ENCODE measurements at places on chromosomes 16 and 17. TPM values are rescaled to one million over a fixed set of nuclear protein-coding genes. Genes with fewer than 3 reads are reported as not detected.

DNA sequence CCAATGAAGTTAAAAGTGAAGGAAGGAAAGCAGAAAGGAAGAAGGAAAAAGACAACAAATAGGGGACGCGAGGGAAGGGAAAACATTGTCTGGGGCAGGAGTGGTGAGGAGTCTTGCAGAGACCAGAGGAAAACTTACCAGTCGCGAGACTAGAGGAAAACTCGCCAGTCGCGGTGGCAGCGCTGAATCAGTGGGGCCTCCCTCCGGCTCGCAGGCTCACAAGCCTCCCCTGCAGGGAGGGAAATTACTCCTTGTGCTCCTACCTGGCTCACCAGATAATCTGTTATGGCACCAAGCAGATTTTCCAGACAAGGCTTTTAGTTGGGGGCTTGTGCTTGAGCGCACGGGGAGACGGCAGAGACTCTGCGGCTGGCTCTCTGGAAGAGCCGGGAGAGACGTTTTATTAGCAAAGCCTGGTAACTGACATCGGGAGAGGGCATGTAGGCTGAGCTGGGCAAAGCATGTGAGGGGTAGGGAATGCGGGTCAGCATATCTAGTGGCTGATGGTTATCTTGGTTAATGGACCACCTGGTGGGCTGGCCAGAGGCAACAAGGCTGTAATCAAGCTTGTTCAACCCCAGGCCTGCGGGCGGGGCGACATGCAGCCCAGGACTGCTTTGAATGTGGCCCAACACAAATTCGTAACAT lies 37.1 kb downstream of the LCMT1 start:
- DNase-seq: no peak

DNA sequence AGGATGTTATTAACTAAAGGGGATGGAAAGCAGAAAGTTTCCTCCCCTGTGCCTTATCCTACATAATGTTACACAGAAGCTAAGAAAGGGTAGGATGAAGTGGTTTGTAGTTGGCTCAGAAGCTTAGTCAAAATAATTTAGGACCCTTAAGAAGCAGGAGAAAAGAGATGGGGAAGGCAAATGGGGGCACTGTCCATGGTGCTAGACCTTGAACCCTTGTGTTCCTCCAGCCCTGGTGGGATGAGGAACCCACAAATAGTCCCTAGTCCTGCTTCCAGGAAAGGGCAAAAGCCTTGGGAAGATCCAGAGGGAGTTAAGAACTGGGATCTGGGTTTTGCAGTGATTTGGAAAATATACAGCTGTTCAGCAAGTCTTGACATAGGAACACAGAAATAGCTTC lies 54.5 kb downstream of the SLC5A11 start:
- DNase-seq: no peak

DNA sequence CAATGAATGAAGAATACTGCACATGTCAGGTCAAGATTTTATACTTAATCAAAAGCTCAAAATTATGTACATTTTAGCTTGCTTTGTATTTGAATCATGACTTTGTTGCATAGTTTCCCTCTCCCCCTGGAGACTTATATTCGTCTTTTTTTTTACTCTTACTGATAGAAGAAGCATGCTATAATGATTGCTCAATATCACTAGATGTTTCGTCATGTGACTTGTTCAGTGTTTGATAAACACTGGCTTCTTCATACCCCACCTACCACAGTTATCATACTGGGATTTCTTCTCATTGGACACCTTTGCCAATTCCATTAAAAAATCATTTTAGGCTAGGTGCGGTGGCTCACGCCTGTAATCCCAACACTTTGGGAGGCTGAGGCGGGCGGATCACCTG lies 148.7 kb downstream of the FTO start:
- no peak for DNase-seq

DNA sequence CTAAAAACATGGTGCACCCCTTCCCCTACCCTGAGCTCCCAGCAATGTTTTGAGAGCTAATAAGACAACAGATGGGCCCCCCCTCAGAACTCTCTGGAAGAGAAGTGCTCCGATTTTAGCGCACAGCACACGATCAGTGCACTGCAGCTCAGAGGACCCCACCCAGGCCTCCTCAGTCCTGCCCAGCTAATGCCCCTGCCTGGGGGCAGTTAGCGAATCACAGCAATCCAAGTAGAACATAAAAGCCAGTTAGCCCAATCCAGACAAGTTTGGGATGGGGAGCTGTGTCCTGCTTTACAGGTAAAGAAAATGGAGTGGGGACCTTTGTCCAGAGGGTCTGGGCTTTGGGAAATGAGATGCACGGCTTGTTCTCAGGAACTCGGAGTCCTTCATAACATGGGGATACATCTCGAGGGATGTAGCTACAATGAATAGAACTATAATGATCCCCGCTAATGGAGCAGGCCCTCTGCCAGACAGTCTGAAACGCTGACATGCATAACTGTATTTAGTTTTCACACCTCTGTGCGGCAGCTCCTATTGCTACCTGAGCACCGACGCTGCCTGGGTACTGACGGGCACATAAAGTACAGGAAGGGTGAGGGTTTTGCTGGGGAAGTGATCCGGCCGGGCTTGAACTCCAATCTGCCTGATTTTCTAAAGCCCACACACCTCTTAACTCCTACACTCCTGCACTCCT lies 29.7 kb upstream of the CDC42EP4 start:
- no peak for DNase-seq

The CTRB1 gene
- total RNA-seq: not detected

DNA sequence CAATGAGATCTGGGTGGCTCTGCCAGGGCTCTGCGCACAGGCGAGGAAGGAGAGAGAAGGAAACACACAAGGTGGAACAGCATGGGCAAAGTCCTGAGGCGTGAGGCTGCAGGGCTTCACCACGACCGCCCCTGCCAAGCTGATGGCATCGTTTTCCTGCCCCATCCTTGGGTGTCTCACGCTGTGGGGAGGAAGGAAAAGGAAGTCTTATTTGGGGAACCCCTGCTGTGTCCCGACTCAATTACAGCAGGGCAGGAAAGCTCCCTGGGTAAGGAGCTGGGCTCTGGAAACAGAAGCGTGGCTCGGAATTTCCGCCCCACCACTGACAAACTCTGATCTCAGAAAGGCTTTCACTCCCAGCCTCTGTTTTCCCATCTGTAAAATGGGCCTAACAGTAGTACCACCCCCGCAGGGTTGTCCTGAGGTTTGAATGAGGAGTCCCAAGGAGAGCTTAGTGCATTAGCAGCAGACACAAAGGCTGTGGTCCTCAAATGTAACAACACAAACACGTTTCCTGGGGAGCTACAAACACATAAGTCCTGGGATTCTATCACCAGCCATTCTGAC lies 3.2 kb upstream of the CDH5 start:
- no peak for DNase-seq

The SMIM5 gene
- total RNA-seq: not detected

- DNase-seq: no peak
These were observed 21.7 kb downstream of the PRMT7 start for GRCh38 chr16:68332411-68333121.

- DNase-seq: no peak
These were observed 49.7 kb downstream of the TOX3 start for GRCh38 chr16:52497067-52497816.

The RNF157 gene
- 28.0 TPM for total RNA-seq
